Fibroblast of skin of abdomen (primary cell): ENCODE measurements at places on chromosomes 4 and X.
A peak's percentile ranks its signal among the peaks of the same experiment; 100 is the strongest.

DNA sequence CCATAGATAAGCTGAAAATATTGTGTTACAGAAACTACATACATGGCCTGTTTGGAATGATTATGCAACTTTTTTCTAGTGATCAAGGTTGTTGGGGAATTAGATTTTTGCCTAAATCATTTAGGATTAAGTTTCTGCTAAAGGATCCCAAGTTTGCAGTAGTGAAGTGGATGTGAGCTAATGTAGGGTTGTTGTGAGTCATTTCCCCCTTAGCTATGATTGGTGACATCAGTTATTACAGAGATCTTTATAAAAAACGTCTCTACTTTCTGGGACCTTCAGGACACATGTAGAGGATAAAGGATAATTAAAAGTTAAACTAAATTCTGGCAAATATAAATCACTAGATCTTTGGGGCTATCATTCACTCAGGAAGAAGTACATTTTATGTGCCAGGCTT lies 133.3 kb downstream of the GATB start:
- no peak for DNase-seq

GRCh38 chrX:109732807-109733612 lies at the start of gene ACSL4:
TSS of gene ACSL4 (minus strand) at chrX:109733257. CDS start at chrX:109683363, 49,894 bp downstream.
- DNase-seq, result peak; percentile 88

- DNase-seq, result no peak
Measured at GRCh38 chr4:155688860-155689259, 22.2 kb downstream of the GUCY1A1 start.

DNA sequence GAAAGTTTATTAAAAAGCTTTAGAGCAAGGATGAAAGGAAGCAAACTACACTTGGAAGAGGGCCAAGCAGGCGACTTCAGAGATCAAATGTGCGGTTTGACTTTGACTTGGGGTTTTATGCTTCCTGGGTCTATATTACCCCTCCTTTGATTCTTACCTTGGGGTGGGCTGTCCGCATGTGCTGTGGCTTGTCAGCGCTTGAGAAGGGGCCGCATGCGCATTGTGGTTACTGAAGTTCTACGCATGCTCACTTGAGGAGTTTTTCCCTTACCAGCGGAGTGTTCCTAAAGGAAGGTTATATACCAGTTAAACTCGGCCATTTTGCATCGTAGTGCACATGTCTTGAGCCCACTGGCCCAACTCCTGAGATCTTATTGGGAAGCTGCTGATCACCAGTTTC lies 9.9 kb downstream of the ZNF157 start:
- DNase-seq, result peak; percentile 51

- DNase-seq, result no peak
Measured at GRCh38 chr4:15237648-15238230, 190.1 kb upstream of the C1QTNF7 start.

DNA sequence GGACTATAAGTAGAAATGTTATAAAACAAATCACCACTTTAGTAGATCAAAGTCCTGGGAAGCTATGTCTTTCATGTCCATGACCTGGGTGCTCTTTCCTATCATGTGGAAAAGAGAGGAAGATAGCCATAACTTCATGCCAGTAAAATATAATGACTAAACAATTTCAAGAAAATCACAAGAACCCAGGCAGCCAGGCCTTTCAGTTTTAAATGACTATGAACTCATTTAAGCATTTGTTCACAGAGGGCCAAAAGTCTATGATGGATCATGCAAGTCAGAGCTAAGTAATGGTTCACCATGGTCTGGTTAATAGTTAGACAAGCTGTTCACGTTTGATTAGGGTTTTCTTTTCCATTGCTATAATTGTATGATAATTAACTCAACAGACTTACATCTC lies 155.8 kb downstream of the PPARGC1A start:
- DNase-seq, result no peak

- DNase-seq, result no peak
Measured at GRCh38 chrX:24019448-24019847, 7.5 kb downstream of the KLHL15 start.

- no peak for DNase-seq
Measured at GRCh38 chrX:72297953-72298730, 7.6 kb downstream of the CITED1 start.

GRCh38 chr4:17103231-17103630 lies 204.8 kb upstream of the LDB2 start:
- DNase-seq, result peak; percentile 90

GRCh38 chr4:150625033-150625432 lies 43.1 kb downstream of the MAB21L2 start:
- no peak for DNase-seq

GRCh38 chr4:19478791-19479190 lies 772.9 kb upstream of the SLIT2 start:
- peak; percentile 48 for DNase-seq

DNA sequence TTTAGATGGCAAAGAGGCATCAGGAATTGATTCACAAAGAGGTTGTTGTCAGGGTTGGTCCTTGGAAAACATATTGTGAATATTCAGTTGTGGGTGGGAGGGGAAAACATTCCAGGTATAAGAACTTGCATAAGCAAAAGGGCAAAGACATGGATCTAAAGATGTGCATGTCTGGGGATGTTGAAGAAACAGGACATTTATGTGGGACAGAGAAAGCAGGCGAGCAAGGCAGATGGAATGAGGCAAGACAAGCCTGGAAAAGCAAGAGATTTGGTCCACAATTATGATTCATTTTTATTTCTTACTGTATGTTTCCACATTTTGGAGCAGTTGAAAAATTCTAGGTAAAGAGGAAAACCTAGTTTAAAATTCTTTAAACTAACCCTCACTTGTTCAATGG lies 134.9 kb upstream of the CXXC4 start:
- no peak for DNase-seq

DNA sequence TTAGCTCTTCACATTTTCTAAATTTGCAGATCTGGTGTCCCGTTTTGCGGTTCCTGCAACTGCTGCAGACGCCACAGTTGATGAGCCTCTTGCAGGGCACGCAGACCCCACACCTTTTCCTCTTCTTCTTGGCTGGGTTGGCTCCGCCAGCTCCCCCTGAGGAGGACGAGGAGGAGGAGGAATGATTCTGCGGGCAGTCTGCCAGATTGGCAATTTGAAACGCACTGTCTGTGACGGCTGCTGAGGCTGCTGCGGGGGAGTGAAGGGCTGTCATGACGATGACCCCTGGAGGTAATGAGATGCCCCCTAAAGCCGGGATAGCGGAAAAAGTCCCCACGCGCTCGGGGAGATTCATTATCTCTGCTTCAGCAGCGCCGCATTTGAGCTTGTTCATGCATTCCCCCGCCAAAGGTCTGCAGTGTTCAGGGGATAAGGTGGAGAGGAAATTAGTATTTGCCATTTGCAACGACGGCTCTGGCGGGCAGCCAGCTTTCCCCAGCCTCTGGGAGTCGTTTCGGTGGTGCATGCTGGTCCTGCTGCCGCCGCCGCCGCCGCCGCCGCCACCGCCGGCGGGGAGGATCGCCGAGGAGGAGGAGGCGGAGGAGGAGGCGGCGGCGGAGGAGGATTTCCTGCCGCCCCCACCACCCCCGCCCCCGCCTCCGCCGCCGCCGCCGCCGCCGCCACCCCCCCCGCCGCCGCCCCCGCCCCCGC lies 3.8 kb downstream of the CXXC4 start:
- DNase-seq, result peak; percentile 73

GRCh38 chrX:9465380-9466123 lies 694 bp downstream of the TBL1X start:
- no peak for DNase-seq

GRCh38 chr4:42464550-42465094 lies 67.3 kb downstream of the SHISA3 start:
- DNase-seq, result peak; percentile 10

GRCh38 chrX:105229146-105229545 lies 8.7 kb upstream of the TEX13A start:
- no peak for DNase-seq

GRCh38 chrX:137171626-137172025 lies 137.8 kb upstream of the GPR101 start:
- no peak for DNase-seq

DNA sequence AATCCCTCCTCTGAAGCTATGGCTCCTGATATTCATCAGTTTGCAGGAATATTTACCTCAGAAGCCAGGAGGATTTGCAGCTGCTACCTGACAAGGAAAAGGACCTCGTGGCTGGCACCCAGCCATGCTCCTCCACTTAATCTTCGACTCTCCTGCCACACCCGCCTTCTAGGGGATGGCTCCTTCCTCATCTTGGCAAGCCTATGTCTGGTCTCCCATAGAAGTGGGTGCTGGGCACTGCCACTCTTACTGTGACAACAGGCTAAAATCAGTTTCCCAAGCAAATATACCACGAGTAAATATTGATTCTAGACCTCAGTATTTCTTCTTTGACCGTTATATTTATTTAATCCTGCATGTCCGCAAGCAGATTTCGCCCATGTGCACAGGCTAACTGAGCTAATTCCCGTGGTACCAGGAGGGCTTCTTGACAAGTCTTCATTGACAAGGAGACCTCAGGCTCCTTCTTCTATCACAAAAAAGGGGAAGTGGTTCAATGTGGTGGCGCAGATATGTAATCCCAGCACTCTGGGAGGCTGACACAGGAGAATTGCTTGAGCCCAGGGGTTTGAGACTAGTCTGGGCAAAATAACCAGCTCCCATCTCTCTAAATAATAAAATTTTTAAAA lies 52.6 kb upstream of the DCTD start:
- DNase-seq, result no peak

DNA sequence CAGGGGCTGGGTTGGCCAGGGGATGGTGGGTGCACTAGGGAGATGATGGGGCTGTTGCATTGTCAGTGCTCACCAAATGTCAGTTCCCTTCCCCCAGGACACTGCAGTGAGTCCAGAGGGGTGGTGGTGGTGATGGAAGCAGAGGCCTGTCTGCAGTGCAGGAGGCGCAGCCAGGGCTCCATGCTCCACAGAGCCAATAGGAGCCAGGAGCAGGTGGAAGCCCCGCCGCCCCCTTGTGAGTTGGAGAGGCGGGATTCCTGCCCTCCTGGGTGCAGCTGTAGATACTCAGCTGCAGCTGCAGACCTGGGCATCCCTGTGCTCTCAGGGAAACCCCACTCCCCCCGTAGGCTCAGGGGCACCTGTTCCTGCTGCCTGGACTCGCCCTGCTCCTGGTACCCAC lies 284.7 kb downstream of the EVC2 start:
- no peak for DNase-seq

GRCh38 chr4:12573716-12574115 lies 910.4 kb downstream of the RAB28 start:
- no peak for DNase-seq

DNA sequence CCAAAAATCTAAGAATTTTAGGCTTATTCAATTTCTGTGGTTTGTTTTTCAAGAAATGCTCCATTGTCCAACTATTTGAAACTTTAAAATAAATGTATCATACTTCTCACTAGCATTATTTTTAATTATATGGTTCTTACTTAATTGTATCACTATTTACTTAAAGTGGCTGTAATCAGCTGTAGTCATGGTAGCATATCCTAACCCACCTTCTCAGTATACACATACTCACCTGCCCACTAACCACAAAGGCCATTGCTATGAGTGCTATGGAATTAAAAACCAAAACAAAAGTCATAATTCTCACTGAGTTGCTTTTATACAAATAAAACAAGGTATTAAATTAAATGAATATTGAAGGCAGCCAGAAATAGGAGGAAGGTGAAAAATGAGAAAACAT lies 5.0 kb downstream of the FBXO8 start:
- DNase-seq, result no peak

GRCh38 chr4:148778980-148779675 lies 336.9 kb upstream of the NR3C2 start:
- no peak for DNase-seq

DNA sequence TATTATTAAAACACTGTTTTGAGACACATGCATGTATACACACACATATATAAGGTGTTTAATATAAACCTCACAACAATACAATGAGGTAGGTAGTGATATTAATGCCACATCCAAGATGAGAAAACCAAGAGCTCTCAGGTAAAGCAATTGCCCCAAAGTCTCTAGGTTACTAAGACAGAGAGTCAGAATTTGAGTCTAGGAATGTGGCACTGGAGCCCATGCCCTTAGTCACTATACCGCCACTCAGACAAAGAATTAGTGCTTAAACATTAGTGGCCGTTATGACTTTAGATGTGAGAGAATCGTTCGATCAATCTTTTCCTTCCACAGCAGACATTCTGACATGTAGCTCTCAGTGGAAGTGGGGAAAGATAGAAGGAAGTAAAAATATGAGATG lies 108.2 kb upstream of the ACSL4 start:
- no peak for DNase-seq

DNA sequence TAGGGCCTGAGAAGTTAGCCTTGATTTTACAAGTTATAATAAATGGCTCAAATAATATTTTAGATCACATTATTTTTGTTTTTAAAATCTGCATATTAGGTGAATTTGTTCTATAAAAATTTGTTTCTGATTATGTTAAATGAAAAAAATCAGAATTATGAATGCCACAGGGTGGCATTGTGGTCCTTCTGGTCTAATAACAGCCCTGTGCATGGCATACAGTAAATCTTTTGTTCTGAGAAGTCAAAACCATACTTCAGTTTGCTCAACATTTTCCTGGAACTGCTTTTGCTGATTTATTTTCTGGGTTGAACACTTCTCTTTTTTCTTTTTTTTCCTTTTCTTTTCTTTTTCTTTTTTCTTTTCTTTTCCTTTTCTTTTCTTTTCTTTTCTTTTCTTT lies 101.0 kb upstream of the UBQLN2 start:
- DNase-seq, result peak; percentile 0

DNA sequence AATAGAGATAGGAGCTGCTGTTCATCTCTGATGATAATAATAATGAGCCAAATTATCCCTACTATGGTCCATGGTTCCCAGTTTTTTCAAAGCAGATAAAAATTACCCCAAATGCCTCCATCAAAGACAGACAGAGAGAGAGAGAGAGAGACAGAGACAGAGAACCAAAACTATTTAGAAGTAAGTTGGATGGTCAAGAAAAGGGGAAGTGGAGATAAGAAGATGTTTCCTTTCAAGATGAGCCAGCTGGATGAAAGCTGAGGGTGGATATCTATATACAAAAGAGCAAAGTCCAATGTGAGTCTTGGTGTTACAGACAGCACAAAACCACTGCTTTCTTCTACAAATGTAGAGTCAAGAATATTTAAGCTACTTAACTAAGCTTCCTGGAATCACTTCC lies 173.9 kb downstream of the GRIA3 start:
- DNase-seq, result no peak

GRCh38 chr4:168605411-168605810 lies 108.6 kb downstream of the PALLD start:
- DNase-seq, result peak; percentile 45
